ENCODE measurements at places on chromosomes 2 and 18. TPM values are rescaled to one million over a fixed set of nuclear protein-coding genes. Genes with fewer than 3 reads are reported as not detected.

The CRYBA2 gene
- not detected for total RNA-seq

The RASGRP3 gene
- 4.1 TPM for total RNA-seq

The VAMP8 gene
- total RNA-seq: 4.0 TPM

The ARHGEF4 gene
- total RNA-seq: 0.90 TPM

The PLB1 gene
- 0.23 TPM for total RNA-seq

The TMEM200C gene
- total RNA-seq: 0.83 TPM

The CXCR1 gene
- not detected for total RNA-seq

The EMILIN2 gene
- 25.3 TPM for total RNA-seq

The EXOC6B gene
- 43.1 TPM for total RNA-seq

The CLEC4F gene
- not detected for total RNA-seq

The KCNE4 gene
- total RNA-seq: 0.38 TPM

Measured in smooth muscle cell of the coronary artery (primary cell).